CD14-positive monocyte (primary cell): ENCODE measurements at places on chromosomes 4 and X. TPM values are rescaled to one million over a fixed set of nuclear protein-coding genes. Genes with fewer than 3 reads are reported as not detected.

GRCh38 chrX:85223359-85223758, 20.2 kb downstream of the SATL1 start:
- no peak overlapping the region for H3K4me3 ChIP-seq
- H3K36me3 ChIP-seq, result no peaks in the 10 kb centered on the region
- H3K4me1 ChIP-seq, result no peaks in the 10 kb centered on the region
- no peak overlapping the region for H3K27ac ChIP-seq

DNA sequence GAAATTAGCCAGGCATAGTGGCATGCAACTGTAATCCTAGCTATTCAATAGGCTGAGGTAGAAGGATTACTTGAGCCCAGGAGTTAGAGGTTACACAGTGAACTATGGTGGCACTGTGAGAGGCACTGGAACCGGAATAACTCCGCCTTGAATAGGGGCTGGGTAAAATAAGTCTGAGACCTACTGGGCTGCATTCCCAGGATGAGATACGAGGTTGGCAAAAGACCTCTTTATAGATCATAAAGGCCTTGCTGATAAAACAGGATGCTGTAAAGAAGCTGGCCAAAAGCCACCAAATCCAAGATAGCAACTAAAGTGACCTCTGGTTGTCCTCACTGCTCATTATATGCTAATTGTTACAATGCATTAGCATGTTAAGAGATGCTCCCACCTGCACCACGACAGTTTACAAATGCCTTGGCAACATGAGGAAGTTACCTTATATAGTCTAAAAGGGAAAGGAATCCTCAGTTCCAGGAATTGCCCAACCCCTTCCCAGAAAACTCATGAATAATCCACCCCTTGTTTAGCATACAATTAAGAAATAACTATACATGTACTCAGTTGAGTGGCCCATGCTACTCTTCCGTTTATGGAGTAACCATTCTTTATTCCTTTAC, 88.6 kb downstream of the CENPC start:
- no peak overlapping the region for H3K4me3 ChIP-seq
- no peaks in the 10 kb centered on the region for H3K27me3 ChIP-seq
- H3K4me1 ChIP-seq, result no peaks in the 10 kb centered on the region
- DNase-seq, result no peak

GRCh38 chr4:141210168-141210567, 10.5 kb upstream of the ZNF330 start:
- H3K36me3 ChIP-seq, result no peaks in the 10 kb centered on the region
- H3K4me1 ChIP-seq, result peaks cover 6% of the 10 kb centered on the region
- no peak overlapping the region for H3K4me3 ChIP-seq

- DNase-seq, result no peak
- no peak overlapping the region for H3K27ac ChIP-seq
- H3K4me3 ChIP-seq, result no peak overlapping the region
- H3K36me3 ChIP-seq, result no peaks in the 10 kb centered on the region
Observed at GRCh38 chr4:115648786-115649185, 535.4 kb upstream of the NDST4 start.

- peaks cover 16% of the 10 kb centered on the region for H3K4me1 ChIP-seq
- H3K27ac ChIP-seq, result no peak overlapping the region
- no peaks in the 10 kb centered on the region for H3K27me3 ChIP-seq
- no peak for DNase-seq
- H3K36me3 ChIP-seq, result no peaks in the 10 kb centered on the region
- H3K4me3 ChIP-seq, result no peak overlapping the region
Observed at GRCh38 chrX:1449823-1450149, 2.9 kb downstream of the ASMTL start.

DNA sequence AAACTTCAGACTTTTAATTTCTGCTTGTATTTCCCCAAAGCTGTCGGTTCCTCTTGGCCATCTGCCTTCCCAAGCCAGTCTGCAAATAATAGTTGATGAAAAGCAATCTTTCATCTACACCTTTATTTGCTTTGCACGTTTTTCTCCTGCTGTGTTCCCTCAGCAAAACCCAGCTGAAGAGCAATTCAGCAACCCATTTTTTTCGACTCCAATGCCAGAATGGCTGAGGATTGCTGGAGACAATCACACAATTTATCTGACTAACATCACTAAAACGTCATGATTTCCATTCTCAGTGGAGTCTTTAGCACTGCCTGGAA, 94.3 kb downstream of the GPRIN3 start:
- no peak overlapping the region for H3K27ac ChIP-seq
- no peak overlapping the region for H3K4me3 ChIP-seq
- DNase-seq, result no peak
- no peaks in the 10 kb centered on the region for H3K36me3 ChIP-seq
- H3K4me1 ChIP-seq, result no peaks in the 10 kb centered on the region

DNA sequence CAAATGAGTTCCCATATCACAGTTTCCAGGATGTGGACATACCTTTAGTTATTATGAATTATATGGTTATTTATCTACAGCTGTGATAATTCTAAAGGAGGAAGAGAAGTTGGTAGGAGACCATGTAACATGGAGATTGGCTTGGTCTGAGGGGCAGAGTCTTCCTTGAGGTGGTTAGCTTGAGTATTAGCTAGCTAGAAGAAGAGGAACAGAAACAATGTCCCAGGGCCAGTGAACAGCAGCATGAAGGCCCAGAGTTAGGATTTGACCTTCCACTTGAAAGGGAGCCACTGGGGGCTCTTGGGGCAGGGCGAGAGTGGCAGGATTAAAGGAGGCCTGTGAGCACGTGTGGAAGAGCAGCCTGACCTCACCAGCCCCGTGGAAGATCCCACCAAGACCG, 5.6 kb upstream of the JAKMIP1 start:
- H3K4me1 ChIP-seq, result no peaks in the 10 kb centered on the region
- DNase-seq, result no peak
- H3K27me3 ChIP-seq, result peaks cover 10% of the 10 kb centered on the region
- no peaks in the 10 kb centered on the region for H3K36me3 ChIP-seq
- no peak overlapping the region for H3K27ac ChIP-seq

- H3K36me3 ChIP-seq, result no peaks in the 10 kb centered on the region
- H3K27ac ChIP-seq, result no peak overlapping the region
- H3K4me3 ChIP-seq, result no peak overlapping the region
- H3K27me3 ChIP-seq, result no peaks in the 10 kb centered on the region
- H3K4me1 ChIP-seq, result no peaks in the 10 kb centered on the region
- no peak for DNase-seq
Observed at GRCh38 chr4:151438154-151438553, 29.2 kb downstream of the FHIP1A start.

The GLRA3 gene
- polyA plus RNA-seq, result not detected in 2 replicates

The ADGRL3 gene
- not detected for polyA plus RNA-seq

The MAP3K15 gene
- not detected for polyA plus RNA-seq

The DDIT4L gene
- polyA plus RNA-seq, result 0.05 TPM in 1 of 2 replicates, not detected in the other
